ENCODE measurements at places on chromosomes 3 and 15.

- no peak for DNase-seq
These were observed 153.4 kb upstream of the MME start for GRCh38 chr3:154926721-154927120.

GRCh38 chr15:78389738-78390137, 48.3 kb upstream of the IREB2 start:
- DNase-seq = no peak

DNA sequence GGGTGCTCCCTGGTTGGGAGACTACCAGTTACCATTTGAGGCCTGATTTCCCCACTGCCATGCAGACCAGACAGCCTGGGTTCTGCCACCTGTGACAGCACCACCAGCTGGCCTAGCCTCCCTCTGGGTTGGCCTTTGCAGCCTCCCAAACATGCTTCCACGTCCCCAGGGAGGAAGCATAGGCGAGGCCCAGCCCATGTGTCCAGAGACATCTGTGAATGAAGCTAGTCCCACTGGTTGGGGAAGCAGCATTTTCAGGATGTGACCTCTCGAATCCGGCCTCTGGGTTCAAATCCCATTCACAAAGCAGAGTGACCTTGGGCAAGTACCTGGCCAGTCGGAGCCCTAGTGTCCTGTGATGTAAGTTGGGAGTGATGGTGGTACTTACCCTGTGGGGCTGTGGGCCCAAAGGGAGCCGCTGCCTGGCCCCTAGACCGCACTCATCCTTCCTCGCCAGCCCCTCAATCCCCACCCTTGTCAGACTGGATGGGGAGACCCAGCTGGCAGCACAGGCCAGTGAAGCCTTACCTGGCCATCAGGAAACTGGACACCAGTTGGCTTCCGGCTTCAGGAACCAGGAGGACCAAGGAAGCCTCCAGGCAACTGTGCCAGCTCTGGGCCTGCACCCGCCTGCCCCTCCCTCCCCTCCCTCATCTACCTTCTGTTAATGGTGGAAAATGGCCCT, 6.0 kb downstream of the KLF15 start:
- no peak for DNase-seq

DNA sequence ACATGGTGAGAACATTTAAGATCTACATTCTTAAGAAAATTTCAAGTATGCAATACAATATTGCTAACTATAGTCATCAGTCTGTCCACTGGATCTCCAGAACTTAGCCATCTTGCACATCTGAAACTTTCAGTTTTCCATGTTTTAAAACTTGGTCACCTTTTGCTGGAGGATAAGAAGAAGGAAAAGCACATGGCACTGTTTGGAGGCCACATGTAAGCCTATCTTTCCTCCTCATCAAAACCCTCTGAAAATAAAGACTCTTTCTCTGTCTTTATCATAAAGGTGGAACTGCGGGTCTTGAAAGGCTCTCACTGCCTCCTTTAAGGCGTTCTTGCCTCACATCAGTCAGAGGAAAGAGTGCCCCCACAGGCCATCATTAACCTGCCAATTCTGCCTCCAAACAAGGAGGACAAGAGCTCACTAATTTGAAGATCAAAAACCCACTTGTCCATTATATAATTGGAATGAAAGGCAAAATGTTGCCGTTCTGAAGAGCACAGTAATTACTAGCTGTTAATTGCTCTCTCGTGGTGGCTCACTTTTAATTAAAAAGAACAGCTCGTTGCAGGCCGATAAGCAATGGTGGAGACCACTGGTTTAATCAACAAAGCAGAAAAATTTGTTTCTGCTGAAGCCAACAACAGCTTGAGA, 157.8 kb downstream of the MECOM start:
- DNase-seq = no peak

- no peak for DNase-seq
These were observed 57.5 kb upstream of the ZBED2 start for GRCh38 chr3:111652492-111653180.

GRCh38 chr3:195761567-195762248, 40.9 kb downstream of the MUC20 start:
- DNase-seq = no peak

GRCh38 chr15:60003243-60004008, 685 bp upstream of the FOXB1 start:
- no peak for DNase-seq

- DNase-seq = no peak
These were observed 29.4 kb upstream of the EIF4A2 start for GRCh38 chr3:186754006-186754405.

GRCh38 chr3:183437061-183437460, 8.6 kb upstream of the MCF2L2 start:
- DNase-seq = no peak

DNA sequence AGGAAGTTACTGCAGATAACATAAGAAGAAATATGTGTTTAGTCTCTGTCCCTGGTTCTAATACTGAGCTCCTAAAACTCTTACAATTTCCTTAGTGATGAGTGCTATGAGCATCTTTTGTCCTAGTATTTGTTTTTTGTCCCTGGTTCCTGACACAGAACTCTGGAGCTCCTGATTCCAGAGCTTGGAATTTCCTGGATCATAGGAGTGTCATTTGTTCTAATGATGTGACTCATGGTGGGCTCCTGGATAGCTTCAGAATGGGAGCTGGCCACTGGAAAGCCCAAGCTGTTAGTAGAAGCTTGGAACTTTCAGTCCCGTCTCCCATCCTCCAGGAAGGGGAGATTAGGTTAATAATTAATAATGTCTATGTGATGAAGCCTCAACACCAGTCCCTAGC, 98.2 kb downstream of the CNTN6 start:
- no peak for DNase-seq

GRCh38 chr15:23472678-23473077, 25.6 kb upstream of the GOLGA6L2 start:
- no peak for DNase-seq

GRCh38 chr3:34312684-34313083, 514.3 kb downstream of the PDCD6IP start:
- no peak for DNase-seq

DNA sequence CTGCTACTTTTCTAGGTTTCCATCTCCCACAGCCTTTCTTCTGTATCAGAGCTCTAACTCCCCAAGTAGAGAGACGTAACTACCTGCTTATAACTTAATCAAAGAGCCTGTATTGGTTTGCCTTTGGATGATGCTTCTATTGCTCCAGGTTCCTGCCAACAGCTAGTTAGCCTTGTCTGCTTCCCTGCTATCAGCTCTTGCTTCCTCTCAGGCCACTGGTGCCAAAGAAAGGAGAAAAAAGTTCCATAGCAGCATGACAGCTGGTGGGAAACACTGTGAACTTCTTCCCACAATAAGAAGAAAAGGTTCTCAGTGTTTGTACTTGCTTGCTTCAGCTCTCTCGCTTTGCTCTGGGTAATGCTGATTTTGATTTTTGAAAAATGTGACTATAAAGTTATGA, 206.6 kb downstream of the GBE1 start:
- no peak for DNase-seq

DNA sequence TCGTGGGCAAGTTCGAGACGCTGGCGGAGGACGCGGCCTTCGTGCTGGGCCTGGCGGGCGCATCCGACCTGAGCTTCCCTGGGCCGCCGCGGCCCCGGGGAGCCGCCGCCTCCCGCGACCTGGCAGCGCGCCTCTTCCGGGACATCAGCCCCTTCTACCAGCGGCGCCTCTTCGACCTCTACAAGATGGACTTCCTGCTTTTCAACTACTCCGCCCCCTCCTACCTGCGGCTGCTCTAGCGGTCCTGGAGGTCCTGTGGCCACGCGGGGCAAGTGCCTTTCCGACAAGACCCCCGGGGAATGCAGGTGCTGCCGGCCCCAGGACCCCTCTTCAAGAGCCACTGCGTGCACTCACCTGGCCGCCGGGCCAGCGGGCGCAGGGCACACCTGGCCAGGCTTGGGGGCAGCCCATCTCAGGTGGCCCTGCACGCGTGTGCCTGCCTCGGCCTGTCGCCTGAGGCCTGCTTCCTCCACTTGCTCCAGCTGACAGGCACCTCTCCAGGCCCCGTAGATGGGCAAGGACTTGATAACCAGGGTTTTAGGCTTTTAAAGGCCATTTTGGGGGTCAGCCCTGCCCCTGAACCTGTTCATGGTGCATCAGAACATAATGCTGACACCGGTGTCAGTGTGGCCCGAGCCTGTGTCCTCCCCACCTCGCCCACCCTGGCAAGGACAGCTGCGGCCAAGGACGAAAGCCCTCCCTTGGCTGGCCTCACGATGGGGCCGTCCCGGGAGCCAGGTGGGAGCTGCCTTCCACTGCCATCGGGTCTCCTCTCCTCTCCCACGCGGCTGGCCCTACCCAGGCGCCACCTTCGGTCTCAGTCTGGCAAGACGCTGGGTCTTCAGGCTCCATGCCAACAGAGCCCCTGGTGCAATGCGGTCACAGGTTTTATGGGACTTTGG, 16.1 kb downstream of the C3orf22 start:
- no peak for DNase-seq

GRCh38 chr15:26691249-26691648, 81.6 kb downstream of the GABRB3 start:
- DNase-seq = no peak

- no peak for DNase-seq
These were observed 51.8 kb downstream of the NOX5 start for GRCh38 chr15:69066007-69066995.

- no peak for DNase-seq
These were observed 2.2 kb downstream of the ZBED2 start for GRCh38 chr3:111592936-111593335.

- no peak for DNase-seq
These were observed 112.2 kb downstream of the FEZF2 start for GRCh38 chr3:62261121-62261520.

- DNase-seq = no peak
These were observed 176.3 kb downstream of the SLCO3A1 start for GRCh38 chr15:92029767-92030166.

- no peak for DNase-seq
These were observed 33.0 kb upstream of the FAN1 start for GRCh38 chr15:30870681-30871080.

GRCh38 chr3:57803647-57804081, 47.6 kb downstream of the SLMAP start:
- no peak for DNase-seq

DNA sequence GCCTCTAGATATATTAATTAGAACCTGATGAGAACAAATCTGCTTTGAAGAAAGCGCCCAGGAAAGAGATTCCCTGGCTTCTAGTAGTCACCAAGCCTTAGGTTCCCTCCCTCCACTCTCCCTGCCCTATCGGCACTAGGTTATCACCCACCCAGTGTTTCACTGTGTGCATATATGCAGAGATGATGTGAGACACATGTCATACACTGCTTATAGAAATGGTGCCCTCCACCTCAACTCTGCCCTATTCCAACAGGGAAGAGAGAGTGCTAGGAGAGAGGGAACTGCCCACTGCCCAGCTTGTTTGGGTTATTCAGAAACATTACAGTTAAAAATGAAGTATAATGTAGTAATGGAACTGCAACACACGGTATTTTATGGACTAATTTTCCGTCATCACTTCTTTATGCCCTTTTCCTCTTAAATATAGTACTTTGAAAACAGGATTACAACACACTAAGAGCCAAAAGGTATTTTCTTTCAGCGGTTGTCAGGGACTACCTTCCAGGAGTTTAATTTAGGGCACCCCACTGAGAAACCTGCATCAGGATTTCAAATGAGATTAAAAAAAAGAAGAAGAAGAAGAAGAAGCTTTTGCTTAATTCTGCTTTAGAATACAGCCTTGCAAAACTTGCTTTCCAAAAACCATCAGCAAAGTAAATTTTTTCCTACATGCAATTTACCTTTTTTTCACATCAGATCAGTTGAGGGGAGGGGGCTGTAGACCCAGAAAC, 55.3 kb downstream of the MEIS2 start:
- DNase-seq = no peak

DNA sequence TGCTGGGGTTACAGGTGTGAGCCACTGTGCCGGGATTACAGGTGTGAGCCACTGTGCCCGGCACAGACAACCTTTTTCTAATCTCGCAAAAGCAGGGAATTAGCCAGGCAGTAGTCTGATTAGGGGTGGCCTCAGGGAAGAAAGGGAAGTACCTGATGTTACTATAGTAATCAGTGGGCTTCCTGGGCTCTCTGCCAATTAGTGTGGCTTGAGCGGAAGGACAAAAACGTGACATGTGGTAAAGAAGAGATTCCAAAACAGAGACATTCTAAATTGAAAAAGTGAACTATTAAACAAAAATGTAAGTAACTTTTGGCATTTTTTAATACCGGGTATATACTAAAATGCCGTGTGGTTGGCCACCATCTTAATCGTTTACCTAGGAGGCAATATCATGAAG, 48.1 kb downstream of the CFAP20DC start:
- no peak for DNase-seq

GRCh38 chr15:85789496-85789875, 5.2 kb downstream of the KLHL25 start:
- no peak for DNase-seq

GRCh38 chr3:193731656-193732055, 138.6 kb downstream of the OPA1 start:
- DNase-seq = no peak

DNA sequence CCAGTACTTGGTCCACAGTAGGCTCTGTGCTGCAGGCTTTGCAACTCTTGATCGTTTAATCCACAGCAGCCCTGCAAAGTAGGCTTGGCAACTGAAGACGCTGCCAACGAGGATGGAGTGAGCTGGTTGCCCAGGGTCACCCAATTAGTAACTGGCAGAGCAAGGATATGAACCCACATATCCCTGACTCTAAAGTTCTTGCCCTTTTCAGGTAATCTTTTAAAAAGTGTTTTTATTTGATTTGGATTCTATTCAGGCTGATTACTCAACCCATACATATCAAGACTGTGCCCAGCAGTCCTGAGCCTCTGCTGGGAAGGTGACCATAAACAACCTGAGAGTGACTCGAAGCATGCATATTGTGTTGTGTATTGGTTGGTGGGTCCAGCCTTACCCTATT, 50.3 kb downstream of the PSMD6 start:
- DNase-seq = no peak

GRCh38 chr3:122232485-122232884, 49.0 kb downstream of the CASR start:
- no peak for DNase-seq

- no peak for DNase-seq
These were observed 31.7 kb downstream of the HMCES start for GRCh38 chr3:129310111-129311011.

DNA sequence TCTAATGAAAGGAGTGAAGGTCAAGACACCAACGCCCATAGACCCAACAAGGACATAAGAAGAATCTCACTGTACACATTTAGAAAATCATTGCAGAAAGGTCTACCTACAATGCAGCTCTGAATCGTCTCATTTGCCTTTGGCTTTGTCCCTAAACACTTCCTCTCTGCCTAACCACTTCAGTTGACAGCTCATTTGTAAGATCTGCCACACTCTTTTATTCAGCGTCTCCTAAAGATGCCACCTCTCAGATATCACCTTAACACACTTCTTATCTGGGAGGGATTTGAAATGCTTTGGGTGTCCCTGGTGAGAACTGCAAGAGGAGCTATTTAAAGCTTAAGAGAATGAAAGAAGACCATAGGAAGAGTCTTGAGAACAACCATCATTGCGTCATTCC, 38.7 kb downstream of the RAB27A start:
- DNase-seq = no peak

DNA sequence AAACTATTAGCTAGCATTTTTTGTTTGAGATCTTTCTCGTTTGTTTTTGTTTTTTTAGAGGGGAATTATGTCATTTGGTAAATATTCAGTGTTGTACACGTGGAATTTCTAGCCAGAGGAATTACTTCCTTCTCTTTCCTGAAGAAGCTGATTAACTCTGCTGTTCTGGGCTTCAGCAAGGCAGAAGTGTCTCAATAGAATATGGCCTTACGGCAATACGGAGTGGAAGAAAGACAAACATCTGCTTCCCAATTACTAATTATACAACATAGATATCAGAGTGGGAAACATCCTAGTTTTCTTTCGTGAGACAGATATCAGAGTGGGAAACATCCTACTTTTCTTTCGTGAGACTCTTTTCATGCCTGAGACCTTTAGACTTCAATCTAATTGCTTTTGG, 11.9 kb downstream of the P3H2 start:
- no peak for DNase-seq
